ENCODE measurements at places on chromosomes 7 and 10. TPM values are rescaled to one million over a fixed set of nuclear protein-coding genes. Genes with fewer than 3 reads are reported as not detected.

- H3K27ac ChIP-seq, result peak overlapping the region; percentile 66
- H3K36me3 ChIP-seq, result no peaks in the 10 kb centered on the region
- H3K4me1 ChIP-seq, result peaks cover 76% of the 10 kb centered on the region
- H3K4me3 ChIP-seq, result peak overlapping the region; percentile 72
- DNase-seq, result peak; percentile 71
These were observed 1.5 kb downstream of the DUSP5 start for GRCh38 chr10:110498982-110499795.

DNA sequence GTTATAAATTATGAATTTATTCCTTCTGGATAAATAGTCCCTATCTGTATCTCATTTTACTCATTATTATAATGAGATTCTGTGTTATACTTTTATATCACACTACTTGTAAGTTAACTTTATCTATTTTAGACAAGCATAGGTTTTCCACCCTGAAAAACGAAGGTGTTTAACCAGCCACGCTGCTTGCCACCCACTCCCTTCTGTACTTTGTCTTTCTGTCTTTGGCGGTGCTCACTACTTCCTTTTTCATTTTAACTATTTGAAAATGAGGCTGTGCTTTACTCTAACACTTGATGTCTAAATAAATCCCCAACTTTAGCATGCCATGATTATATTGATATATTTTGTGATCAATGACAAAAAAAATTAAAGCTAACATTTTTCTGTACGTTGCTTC lies 952.9 kb downstream of the DNAJB9 start:
- no peaks in the 10 kb centered on the region for H3K27me3 ChIP-seq
- no peaks in the 10 kb centered on the region for H3K4me1 ChIP-seq
- DNase-seq, result no peak
- no peaks in the 10 kb centered on the region for H3K36me3 ChIP-seq
- no peak overlapping the region for H3K27ac ChIP-seq
- no peak overlapping the region for H3K4me3 ChIP-seq

GRCh38 chr7:47957156-47957555 lies 8.9 kb upstream of the PKD1L1 start:
- no peaks in the 10 kb centered on the region for H3K27me3 ChIP-seq
- no peak overlapping the region for H3K27ac ChIP-seq
- peaks cover 31% of the 10 kb centered on the region for H3K36me3 ChIP-seq
- DNase-seq, result no peak
- no peaks in the 10 kb centered on the region for H3K4me1 ChIP-seq
- no peak overlapping the region for H3K4me3 ChIP-seq

- no peak overlapping the region for H3K4me3 ChIP-seq
- no peaks in the 10 kb centered on the region for H3K27me3 ChIP-seq
- no peaks in the 10 kb centered on the region for H3K36me3 ChIP-seq
- no peaks in the 10 kb centered on the region for H3K4me1 ChIP-seq
- no peak for DNase-seq
These were observed 202.9 kb downstream of the TRIL start for GRCh38 chr7:28755255-28755654.

GRCh38 chr10:71687077-71687476 lies 32.5 kb downstream of the C10orf105 start:
- no peaks in the 10 kb centered on the region for H3K27me3 ChIP-seq
- no peaks in the 10 kb centered on the region for H3K36me3 ChIP-seq
- H3K4me1 ChIP-seq, result no peaks in the 10 kb centered on the region
- H3K27ac ChIP-seq, result no peak overlapping the region
- DNase-seq, result no peak
- H3K4me3 ChIP-seq, result no peak overlapping the region

DNA sequence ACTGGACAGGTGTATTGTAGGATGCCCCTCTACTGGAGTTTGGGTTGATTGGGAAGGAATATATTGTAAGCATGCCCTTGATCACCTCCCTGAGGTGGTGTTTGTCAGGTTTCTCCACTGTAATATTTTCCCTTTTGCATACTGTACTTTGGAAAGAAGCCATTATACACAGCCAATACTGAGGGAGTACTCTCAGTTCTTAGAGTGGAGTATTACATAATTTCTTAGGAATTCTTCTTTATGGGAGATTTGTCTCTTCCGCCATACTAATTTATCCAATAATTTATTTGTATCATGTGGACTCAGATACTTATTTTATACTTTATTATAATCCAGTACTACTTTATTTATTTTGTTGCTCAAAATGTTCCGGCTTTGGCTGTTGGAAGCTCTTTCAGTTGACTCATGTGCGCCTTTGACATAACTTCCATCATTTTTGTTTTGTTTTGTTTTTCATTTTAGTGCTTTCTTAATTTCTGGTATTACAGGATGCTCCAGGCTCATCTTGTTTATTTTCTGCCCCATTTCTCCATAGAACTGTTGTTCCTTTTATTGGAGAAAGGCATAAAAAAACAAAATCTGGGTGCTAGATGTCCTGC lies 29.7 kb downstream of the MKLN1 start:
- H3K27me3 ChIP-seq, result no peaks in the 10 kb centered on the region
- DNase-seq, result no peak
- peaks cover 43% of the 10 kb centered on the region for H3K4me1 ChIP-seq
- no peak overlapping the region for H3K27ac ChIP-seq

- H3K4me3 ChIP-seq, result peak overlapping the region; percentile 35
- peaks cover 8% of the 10 kb centered on the region for H3K4me1 ChIP-seq
- no peak overlapping the region for H3K27ac ChIP-seq
- peak; percentile 35 for DNase-seq
These were observed 19.2 kb upstream of the SMO start for GRCh38 chr7:129169171-129169671.

DNA sequence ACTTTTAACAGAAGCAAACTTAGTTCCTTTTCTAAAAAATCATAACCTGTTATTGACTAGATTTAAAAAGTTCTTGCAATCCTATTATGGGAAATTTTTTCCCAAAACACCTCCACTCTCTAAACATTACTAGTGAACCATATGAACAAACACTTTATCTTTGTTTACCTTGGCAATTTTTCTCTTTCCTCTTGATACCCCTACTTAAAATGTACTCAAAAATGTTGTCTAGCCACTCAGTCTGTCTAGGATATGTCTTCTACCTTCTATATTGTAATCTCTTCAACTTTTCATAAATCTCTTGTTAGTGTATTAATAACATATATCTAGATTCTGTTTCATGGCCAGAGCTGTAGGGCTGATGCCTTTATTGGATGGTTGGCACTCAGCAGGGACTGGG lies 630.0 kb upstream of the GRM3 start:
- no peaks in the 10 kb centered on the region for H3K36me3 ChIP-seq
- no peak for DNase-seq
- H3K4me3 ChIP-seq, result no peak overlapping the region

DNA sequence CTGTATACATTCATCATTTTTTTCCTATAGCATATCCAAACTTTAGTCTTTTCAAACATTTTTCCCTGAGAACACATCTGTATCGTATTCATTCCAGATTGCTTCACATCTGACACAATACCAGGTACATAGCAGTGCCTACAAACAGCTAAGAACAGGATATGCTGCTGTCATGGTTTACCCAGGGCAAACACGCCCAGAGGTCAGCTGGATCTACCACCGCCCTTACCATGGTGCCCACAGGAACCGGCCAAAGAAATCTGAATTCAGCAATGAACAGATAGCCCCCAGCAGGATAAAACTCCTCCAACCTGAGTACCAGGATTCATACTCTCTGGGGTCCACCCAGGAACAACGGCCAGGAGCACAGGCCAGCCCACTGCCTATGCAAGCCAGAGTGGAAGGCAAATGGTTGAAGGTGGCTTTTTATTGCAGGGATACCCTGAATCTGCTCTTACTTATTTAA lies 43.0 kb downstream of the TNS3 start:
- no peaks in the 10 kb centered on the region for H3K36me3 ChIP-seq
- no peak for DNase-seq
- H3K4me3 ChIP-seq, result no peak overlapping the region
- H3K4me1 ChIP-seq, result no peaks in the 10 kb centered on the region
- H3K27me3 ChIP-seq, result no peaks in the 10 kb centered on the region

GRCh38 chr10:131018886-131019500 lies 292.5 kb downstream of the TCERG1L start:
- no peaks in the 10 kb centered on the region for H3K4me1 ChIP-seq
- H3K4me3 ChIP-seq, result no peak overlapping the region
- no peaks in the 10 kb centered on the region for H3K27me3 ChIP-seq
- no peaks in the 10 kb centered on the region for H3K36me3 ChIP-seq
- no peak overlapping the region for H3K27ac ChIP-seq

DNA sequence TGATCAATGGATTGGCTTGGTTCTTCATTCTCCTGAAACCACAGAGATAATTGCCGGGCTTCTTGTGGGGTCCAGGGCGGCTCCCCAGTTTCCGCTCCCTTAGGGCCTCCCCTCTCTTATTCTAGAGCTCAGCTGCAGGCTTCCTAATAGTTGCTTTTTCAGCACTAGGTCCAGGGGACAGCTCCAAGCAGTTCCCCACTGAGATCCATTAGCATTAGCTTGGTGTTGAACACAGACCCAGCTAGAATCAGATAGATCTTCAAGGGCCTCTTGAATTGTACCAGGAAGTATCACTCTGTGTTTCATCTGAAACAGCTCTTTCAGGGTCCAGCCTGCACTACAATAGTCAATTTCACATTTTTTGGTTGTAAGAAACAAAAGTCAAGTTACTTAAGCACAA lies 238.7 kb downstream of the SEC23IP start:
- H3K27ac ChIP-seq, result no peak overlapping the region
- no peak overlapping the region for H3K4me3 ChIP-seq
- H3K36me3 ChIP-seq, result no peaks in the 10 kb centered on the region
- no peak for DNase-seq

DNA sequence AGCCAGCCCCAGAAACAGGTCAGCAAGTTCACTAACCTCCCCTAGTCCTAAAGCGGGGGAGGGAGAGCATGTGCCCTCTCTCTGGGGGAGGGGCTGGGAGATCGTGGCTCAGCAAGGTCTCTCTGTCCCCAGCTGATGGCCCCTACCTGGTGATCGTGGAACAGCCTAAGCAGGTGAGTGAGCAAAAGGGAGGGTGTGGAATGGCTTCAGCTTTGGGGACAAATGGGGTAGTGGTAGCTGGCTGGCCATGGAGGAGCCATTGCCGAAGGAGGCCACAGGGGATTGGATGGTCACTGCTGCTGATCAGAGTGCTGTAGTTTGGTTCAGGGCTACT lies 779 bp downstream of the NFKB2 start:
- H3K27me3 ChIP-seq, result no peaks in the 10 kb centered on the region
- no peak for DNase-seq
- H3K4me3 ChIP-seq, result peak overlapping the region; percentile 78
- peaks cover 51% of the 10 kb centered on the region for H3K4me1 ChIP-seq
- H3K36me3 ChIP-seq, result peaks cover 20% of the 10 kb centered on the region

GRCh38 chr10:104117839-104118323 lies 4.1 kb upstream of the SFR1 start:
- H3K4me1 ChIP-seq, result peaks cover 11% of the 10 kb centered on the region
- no peak overlapping the region for H3K27ac ChIP-seq
- peaks cover under 1% of the 10 kb centered on the region for H3K27me3 ChIP-seq

DNA sequence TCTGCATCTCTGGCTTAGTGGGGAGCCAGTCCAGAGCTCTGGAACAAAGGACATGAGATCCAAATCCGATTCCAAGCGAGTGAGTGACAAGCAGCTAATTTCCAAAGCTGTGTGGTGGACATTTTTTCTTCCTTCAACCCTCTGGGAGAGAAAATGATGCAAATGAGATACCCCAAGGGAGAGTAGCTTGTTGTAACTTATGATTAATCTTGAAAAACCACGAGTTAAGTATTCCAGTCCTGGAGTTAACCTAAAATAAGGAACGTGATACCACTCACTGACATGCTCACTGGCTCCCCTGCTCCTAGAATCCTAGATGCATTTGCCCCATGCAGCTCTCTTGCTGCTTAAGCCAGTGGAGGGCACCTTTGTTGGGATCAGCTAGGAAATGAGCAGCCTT lies 116.0 kb upstream of the HABP2 start:
- no peaks in the 10 kb centered on the region for H3K27me3 ChIP-seq
- H3K36me3 ChIP-seq, result no peaks in the 10 kb centered on the region
- H3K4me3 ChIP-seq, result no peak overlapping the region
- no peaks in the 10 kb centered on the region for H3K4me1 ChIP-seq
- no peak for DNase-seq

DNA sequence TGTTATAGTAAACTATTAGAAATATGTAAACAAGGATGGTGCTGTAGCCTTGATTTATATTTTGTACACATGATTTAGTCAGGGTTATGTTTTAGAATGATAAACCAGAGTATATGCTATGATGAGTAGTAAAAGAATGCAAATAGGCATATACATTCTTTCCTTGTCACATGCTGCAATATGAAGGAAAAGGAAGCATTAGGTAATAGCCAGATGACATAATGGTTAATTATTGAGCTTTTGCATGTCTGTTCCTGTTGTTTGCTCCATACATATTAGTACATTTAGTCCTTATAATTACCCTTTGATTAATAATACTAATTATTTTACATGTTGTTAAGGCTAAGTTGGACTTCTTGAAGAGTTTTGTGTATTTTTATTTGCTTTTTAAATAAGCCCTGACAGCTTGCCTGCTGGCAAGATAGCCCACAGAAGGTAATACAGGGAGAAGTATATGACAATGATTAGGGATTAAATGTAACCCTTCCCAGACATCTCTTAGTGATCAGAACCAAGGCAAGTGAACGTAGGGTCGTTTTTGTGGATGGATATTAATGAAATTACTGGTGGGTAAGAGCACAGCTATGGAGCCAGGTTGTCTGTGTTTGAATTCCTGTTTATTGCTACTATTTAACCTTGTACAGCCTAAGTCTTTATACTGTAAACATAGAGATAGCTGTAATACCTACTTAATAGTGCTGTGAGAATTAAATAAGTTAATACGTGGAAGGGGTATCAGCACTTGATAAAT lies 68.4 kb downstream of the PHTF2 start:
- H3K4me1 ChIP-seq, result peaks cover 16% of the 10 kb centered on the region
- DNase-seq, result no peak
- H3K27ac ChIP-seq, result no peak overlapping the region
- peaks cover 7% of the 10 kb centered on the region for H3K36me3 ChIP-seq
- H3K27me3 ChIP-seq, result no peaks in the 10 kb centered on the region

DNA sequence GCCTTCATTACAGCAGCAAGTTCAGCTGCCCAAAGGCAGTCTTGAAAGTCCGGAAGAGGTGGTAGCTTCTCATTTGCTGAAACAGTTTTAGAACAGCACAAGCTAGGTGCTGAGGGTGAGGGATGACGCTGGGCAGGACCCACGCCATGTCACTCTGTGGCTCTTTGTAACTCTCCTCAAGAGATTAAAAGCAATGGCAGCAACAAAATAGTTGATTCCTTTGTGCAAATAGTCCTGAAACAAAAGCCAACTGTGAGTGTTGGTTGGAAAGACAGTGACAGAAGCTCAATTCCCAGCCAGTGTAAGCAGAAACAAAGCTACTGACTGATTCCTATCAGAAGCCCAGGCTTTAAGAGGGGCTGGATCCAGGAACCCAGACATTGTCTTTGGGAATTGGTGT lies 47.6 kb upstream of the AQP1 start:
- no peak overlapping the region for H3K4me3 ChIP-seq
- no peaks in the 10 kb centered on the region for H3K4me1 ChIP-seq
- no peaks in the 10 kb centered on the region for H3K27me3 ChIP-seq
- DNase-seq, result no peak
- H3K27ac ChIP-seq, result no peak overlapping the region

GRCh38 chr7:41869091-41869490 lies 166.2 kb upstream of the INHBA start:
- H3K36me3 ChIP-seq, result no peaks in the 10 kb centered on the region
- H3K27ac ChIP-seq, result no peak overlapping the region
- H3K4me1 ChIP-seq, result no peaks in the 10 kb centered on the region

The PIP gene
- not detected for total RNA-seq

The SFRP5 gene
- total RNA-seq, result not detected

The HTRA1 gene
- total RNA-seq, result not detected

The ACSL5 gene
- 63.7 TPM for total RNA-seq

The PNLIPRP2 gene
- not detected for total RNA-seq

The AS3MT gene
- total RNA-seq, result 0.37 TPM

Data from CD4-positive, CD25-positive, alpha-beta regulatory T cell (primary cell).